ENCODE measurements at places on chromosomes 13 and 19.

DNA sequence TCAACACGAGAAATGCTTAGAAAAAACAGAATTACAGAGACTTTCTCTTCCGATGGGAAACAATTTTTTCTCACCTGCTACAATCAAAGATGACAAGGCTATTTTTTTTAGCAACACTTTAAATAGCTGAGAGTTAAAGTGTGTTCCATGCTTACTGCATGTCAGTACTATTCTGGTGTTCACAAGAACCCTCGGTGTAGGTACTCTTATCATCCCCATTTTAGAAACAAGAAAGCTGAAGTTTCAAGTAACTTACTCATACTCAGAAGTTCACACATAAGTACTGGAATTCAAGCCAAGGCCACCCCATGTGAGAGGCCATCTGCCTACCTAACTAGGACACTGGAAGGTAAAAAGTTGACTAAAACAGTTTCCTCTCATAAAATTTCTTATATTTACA is 9.0 kb upstream of the TNFRSF19 start:
- no peak for DNase-seq

GRCh38 chr13:47426126-47426849 is 529.4 kb upstream of the HTR2A start:
- no peak for DNase-seq

GRCh38 chr13:44976949-44977583 is 12.2 kb downstream of the NUFIP1 start:
- no peak for DNase-seq

GRCh38 chr13:67791047-67791446 is 560.9 kb upstream of the PCDH9 start:
- DNase-seq, result no peak

GRCh38 chr13:91389186-91389585 is 9.2 kb upstream of the GPC5 start:
- DNase-seq, result no peak

Measured in activated naive CD8-positive, alpha-beta T cell treated with anti-CD3 and anti-CD28 coated beads for 36 hours (primary cell).